ENCODE measurements at places on chromosomes 4 and X.

DNA sequence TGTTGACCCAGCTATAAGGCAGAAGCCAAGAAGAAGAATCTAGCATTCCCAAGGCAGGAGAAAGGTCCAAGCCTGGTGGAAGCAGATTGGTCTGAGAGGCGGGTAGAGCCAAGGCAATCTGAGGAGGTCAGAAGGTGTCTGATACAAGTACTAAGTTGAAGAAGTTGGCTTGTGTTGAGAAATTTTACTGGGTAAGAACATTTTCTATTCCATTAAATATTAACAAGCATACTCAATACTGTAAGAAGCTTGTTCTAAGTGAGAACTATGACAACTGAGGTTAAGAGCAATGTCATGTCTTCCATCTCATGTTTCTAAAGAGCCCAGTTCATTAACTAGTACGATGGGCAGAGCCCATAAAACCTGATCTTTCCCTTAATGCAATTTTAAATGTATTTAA, 75.0 kb downstream of the FAM13A start:
- DNase-seq: no peak

DNA sequence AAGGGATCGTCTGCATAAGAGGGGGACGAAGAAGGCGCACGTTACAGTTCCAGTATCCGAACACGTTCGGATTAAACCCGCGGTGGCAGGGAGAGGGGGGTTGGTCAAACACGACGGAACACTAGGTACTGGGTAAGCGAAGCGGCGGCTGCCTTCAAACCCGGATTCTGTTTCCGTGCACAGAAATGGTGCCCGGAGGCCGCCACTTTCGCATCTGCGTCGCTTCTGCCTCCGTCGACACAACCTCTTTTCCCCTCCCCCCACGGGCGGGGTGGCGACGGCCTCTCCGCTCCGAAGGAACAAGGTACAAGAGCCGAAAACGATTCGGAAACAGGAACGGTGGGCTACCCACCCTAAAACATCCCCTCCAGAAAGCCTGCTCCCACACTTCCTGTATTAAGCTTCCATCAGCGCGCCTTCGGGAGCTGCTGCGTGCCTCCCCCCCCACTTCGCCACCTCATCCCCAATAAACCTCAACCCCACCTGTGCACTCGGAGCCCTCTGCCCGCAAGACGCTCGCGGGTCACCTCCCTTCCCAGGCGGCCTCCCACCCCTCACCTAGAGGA, 667 bp downstream of the G3BP2 start:
- DNase-seq: peak; percentile 71

- DNase-seq: no peak
These were observed 110.3 kb upstream of the KIT start for GRCh38 chr4:54547299-54548097.

DNA sequence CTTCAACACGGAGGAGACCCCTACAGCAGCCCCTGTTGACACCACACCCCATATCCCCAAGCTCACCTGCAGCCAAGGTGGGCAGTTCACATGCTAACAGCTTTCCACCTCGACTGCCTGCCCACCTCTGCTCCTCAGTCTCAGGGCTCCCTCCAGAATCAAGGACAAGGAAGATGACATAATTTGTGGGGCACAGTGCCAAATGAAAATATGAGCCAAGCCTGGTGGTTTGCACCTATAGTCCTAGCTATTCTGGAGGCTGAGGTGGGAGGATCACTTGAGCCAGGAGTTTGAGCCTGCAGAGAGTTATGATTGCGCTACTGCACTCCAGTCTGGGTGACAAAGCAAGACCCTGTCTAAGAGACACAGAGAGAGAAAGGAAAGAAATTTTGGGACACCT, 516.3 kb downstream of the BCOR start:
- no peak for DNase-seq

- no peak for DNase-seq
These were observed 247.6 kb upstream of the RPS6KA3 start for GRCh38 chrX:20514358-20514757.

DNA sequence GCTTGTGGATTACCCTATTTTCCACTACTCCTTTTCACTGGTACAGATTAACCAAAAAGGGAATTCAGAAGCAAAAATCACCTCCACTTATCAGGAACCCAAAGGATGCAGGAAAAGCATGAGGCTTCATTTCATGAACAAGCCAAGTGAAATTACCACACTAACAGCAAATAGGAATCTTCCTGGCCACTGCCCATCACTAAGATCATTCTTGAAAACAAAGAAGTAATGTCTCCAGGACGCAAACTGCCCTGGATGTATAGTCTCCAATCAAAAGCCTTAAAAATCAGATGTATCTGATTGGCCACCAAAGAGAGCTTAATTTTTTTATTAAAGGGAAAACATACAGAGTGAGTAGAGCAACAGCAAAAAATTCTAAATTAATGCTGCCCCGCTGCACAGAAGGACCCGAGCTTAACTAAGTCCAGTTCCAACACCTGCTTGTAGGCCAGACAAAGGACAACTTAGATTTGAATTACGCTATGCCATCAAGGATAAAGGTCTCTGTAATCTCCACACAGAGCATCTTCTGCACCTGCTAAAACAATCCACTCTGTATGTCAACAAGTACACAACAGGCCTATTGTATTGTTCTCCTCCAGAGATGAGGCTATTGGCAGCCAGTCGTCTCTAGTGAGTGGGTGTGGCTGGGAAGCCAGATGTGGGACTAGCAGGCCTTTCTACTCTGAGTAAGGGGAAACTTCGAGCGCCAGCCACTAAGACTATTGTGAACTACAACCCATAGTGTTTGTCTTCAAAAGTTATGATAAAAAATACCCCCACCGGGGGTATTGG, 12.4 kb downstream of the ZDHHC9 start:
- no peak for DNase-seq

- DNase-seq: no peak
These were observed 253.2 kb upstream of the RASGEF1B start for GRCh38 chr4:81724925-81725329.

DNA sequence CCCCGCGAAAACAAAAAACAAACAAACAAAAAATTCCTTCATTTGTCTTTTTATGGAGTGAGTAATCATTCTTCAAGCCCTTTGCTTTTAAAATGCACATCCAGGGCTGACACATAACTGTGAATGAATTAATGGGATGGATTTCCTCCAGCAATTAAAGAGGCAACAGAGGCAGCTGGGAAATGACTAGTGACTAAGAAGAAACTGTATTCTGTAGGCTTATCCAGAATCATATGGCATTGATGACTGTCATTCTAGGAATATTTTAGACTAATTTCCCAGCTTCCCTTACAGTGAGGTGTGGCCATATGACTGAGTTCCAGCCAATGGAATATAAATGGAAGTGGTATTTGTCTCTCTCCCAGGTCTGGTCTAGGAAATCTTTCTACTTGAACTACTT, 46.8 kb upstream of the PDE5A start:
- DNase-seq: no peak

DNA sequence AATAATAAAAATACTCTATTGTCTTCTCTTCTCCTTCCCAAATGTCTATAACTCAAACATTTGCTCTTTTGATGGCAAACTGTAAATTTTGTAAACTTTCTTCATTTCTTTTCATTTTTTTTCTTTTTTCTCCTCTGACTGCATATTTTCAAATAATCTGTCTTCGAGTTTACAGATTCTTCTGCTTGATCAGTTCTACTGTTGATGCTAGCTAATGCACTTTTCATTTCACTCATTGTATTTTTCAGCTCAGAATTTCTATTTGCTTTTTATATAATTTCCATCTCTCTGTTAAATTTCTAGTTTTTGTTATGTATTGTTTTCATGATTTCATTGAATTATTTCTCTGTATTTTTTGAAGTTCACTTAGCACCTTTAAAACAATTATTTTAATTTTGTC, 646.8 kb upstream of the INTU start:
- no peak for DNase-seq

DNA sequence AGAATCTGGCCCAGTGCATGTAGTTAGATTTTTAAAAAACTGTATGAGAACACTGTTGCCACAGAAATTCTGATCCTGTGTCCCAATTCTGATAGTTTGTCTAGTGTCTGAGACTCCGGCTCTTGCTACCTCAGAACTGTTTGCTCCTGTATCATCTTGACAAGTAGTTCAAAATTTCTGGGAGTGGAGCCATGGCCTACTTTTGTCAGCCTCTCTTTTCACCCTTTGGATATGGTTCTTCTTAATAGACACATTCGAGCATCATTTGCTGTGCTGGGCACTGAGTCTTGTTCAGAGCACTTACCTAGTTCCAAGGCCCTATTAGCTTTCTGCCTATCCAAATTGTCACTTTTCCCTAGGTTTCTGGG, 46.9 kb downstream of the ATP10D start:
- no peak for DNase-seq

GRCh38 chr4:2647403-2648158, 108.6 kb downstream of the TNIP2 start:
- no peak for DNase-seq

DNA sequence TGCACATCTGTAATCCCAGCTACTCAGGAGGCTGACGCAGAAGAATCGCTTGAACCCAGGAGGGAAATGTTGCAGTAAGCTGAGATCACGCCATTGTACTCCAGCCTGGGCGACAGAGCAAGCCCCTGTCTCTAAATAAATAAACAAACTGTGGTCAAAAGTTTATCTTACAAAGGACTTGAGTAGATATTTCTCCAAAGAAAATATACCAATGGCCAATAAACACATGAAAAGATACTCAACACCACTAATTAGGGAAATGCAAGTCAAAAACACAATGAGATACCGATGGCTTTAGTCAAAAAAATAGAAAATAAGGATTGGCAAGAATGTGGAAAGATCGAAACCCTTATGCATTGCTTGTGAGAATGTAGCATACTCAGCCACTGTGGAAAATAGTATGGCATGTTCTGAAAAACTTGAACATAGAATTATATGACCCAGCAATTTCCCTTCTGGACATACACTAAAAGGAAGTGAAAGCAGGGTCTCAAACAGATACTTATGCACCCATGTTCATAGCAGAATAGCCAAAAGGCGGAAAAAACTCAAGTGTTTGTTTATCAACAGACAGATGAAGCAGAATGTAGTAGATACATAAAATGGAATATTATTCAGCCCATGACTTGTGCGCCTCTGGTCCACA, 2.0 kb upstream of the CFAP97 start:
- no peak for DNase-seq

DNA sequence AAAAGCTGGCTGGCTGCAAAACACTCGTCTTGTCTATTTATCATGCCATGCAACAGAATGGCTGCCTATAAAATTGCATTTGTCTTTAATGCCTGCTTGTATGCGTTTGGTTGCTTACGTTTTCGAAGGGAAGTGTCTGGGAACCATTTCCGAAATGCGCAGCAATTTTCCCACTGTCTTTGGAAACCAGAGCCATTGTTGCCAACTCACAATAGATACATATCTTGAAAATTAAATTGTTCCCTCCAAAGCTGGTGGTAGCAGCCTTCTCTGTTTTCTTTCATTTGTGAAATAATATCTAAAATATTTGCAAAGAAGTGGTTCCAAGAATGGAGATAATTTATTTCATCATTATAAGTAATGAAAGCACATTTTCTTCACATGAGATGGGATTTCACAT, 53.4 kb downstream of the MAMLD1 start:
- DNase-seq: no peak

DNA sequence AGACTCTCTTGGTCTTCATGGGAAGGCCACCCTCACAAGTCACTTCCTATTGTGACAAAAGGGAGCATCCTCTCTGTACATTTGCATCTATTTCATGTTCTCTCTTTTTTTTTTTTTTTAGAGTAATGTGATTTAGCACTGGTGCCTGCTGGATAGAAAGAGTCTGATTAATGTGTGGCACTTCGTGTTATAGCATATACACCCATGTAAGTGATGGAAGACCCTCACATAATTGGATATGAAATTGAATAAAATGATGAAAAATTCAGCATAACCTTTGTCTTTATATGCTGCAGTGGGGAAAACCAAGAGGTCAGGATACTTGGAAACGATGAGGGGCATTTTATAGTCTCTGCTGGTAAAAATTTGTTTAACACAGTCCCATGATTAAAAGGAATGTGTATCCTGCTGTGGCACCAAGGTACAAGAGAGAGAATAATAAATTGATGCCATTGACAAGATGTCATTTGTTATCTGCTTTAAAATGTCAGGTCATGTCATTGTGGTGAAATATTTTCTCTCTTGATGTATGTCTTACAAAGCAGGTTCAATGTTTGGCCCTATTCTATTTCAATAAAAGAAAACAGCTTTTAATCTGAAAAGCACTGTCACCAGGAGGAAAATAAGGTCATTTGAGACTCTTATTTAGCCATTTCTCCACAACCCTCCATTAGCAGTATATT, 1115.4 kb downstream of the STPG2 start:
- no peak for DNase-seq

- no peak for DNase-seq
These were observed 142.0 kb downstream of the RBMX2 start for GRCh38 chrX:130543603-130544325.

GRCh38 chr4:56184214-56184613, 203.1 kb downstream of the AASDH start:
- DNase-seq: no peak

GRCh38 chrX:51867626-51868025, 25.8 kb upstream of the MAGED1 start:
- DNase-seq: no peak

- DNase-seq: no peak
These were observed 75.0 kb upstream of the GNPDA2 start for GRCh38 chr4:44801384-44801783.

GRCh38 chr4:151931563-151931962, 170.8 kb upstream of the GATB start:
- no peak for DNase-seq

DNA sequence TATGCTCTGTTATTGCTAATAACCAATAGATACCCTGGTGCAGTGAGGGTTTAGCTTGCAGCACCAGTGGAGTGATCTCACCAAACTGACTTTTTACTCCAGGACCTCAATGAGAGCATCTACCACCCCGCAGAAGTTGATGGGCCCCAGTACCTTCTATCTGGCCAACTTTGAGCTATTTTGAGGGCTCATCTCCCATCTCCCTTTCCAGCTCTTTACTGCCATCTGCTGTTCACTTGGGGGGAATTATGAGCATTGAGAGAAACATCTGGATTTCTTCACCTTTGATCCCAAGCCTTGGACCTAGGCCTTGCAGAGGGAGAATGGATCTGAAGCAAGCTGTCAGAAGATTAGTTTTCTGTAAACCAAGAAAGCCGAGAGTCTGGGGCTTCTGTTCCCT, 143.6 kb downstream of the TMEM164 start:
- peak; percentile 73 for DNase-seq

GRCh38 chr4:80307774-80308465, 27.6 kb upstream of the CFAP299 start:
- no peak for DNase-seq

GRCh38 chrX:119870626-119871131, 854 bp downstream of the RNF113A start:
- DNase-seq: peak; percentile 56

- DNase-seq: no peak
These were observed 568.1 kb upstream of the GNPDA2 start for GRCh38 chr4:45294464-45294863.

DNA sequence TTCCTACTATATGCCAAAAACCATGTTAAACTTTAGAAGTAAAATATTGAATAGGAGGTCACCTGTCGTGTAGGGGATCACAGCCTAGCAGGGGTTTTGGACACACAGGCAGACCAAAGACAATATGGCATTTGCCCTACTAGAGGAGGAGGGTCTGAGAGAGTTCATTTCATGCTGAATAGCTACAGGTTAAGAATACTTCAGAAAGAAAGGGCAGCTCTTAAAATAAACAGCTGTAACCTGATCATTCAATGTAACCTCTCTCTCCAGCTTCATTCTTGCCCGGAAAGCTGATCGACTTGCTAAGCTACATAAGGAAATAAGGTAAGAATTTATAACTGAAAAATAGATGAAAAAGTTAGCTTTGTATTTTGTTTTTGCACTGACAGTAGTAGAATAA, 79.9 kb downstream of the MAOA start:
- no peak for DNase-seq

Measured in KBM-7 (cell line).